Effector CD4-positive, alpha-beta T cell (primary cell): ENCODE measurements at places on chromosomes 4 and X.

- no peak for DNase-seq
Observed at GRCh38 chrX:8845469-8845868, 44.3 kb upstream of the FAM9A start.

DNA sequence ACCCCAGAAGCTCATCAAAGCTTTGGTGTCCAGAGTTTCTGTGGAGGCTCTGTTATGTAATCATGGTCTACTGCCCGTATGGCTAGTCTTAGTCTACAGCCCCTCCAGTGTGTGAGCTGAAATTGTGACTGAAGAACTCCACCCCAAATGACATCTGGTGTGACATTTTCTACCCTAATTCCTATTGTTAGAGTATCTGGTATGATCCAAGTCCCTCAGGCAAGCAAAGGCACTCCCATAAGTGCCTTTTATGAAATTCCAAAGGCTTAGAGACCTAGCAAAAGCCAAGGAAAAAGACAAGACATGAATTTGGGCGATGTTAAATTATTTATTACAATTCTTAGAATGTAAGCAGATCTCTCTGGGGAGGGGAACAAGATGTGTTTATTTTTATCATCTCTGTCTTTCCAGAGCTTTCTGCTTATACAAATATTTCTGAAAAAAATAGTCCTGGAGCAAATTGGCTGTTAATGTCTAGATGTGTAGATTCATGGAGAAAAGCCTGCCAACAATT is 417.4 kb downstream of the CCSER1 start:
- no peak for DNase-seq

GRCh38 chrX:122475306-122475705 is 708.8 kb upstream of the GRIA3 start:
- no peak for DNase-seq

DNA sequence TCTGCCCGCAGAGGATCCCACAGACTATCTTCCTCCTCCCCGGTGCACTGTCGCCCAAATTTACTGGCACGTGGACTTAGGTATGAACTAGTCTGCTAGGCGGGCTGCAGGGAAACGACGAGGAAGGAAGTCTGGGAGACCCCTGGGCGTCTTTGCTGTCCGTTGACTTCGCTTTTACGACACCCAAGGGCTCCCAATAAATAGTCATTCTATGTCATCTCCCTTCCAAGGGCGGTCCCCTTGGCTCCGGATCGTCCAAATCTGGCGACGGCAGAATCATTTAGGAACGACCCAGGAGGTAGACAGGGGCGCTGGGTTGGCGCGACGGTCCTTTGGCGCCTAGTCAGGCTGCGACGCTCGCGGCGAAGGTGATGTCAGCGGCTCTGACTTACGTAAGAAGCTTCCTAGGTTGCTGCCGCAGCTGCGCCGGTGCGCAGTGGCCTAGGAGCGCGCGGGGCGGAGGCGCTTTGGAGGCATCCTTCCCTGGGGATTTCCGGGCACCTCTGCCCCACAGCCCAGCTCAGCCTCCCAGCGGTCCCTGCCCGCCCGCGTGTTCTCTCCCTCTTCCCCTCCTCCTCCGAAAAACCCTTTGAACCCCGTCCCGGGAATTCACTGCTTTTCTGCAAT is 2.2 kb downstream of the NHS start:
- no peak for DNase-seq

- DNase-seq = no peak
Observed at GRCh38 chrX:17616936-17617335, 120.4 kb upstream of the SCML1 start.

DNA sequence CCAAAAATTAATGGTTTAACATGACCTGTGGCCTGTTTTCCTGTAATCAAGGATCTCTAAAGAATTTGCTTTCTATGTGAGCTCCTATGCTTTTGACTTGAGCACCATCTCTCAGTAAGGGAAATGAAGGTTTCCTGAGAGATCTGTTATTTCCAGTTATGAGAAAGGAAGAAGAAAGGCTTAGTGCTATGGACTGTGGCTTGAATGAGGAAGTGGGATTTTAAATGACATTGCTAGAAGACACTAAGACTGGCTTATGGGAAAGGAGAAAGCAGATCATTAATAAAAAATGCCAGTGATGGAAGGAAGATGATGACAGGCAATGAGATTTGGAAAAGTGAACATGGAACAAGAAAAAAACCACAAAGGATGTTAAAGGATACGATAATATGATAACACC is 285.4 kb downstream of the OPHN1 start:
- no peak for DNase-seq

- no peak for DNase-seq
Observed at GRCh38 chrX:9788911-9789310, 2.7 kb downstream of the SHROOM2 start.

DNA sequence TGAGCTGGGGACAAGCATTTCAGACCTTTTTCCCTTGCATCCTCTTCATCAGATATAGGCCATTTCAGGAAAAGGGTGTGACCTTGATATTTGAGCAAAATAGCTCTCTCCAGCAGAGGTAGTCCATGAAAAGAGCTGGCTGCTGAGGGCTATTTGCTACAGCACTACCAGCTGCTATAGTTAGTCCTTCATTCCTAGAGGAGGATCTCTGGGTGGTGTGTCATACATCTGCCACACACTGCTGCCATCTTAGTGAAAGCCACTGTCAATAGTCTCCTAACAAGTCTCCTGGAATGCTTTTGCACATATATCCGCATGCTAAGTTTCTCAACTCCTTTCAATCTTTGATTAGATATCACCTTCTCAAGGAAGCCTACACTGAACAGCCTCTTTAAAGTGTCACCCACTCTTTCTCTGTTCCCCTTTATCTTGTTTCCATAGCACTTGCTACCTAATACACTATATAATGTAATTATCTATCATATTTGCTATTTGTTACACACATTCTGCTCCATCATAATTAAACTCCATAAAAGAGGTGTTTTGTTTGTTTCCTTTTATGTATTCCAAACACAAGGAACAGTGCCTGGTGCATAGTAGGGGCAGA is 131.9 kb downstream of the TBC1D19 start:
- DNase-seq = no peak

DNA sequence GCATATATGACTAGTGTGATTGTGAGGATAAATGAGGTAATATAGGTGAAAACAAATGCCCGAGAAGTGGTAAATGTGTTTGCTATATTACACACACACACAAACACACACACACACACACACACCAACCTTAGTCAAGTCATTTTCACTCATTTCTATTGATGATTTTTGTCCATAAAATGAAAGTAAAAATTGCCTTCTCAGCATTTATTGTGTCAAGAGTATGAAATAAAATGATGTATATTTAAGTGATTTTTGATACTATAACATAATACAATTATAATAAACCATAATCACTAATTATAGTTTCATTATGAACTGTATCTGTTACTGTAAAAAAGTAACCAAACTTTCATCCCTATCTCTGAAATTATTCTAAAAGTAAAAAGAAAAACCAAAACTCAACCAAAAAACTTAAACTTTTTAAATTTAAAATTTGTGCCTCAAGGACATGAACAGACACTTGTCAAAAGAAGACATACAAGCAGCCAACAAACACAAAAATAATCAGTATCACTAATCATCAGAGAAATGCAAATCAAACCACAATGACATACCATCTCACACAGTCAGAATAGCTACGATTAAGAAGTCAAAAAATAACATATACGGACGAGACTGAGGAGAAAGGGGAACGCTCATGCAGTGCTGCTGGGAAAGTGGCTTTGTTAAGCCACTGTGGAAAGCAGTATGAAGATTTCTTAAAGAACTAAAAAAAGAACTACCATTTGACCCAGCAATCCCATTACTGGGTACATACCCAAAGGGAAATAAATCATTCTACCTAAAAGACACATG is 601.0 kb downstream of the TMA16 start:
- DNase-seq = no peak

- DNase-seq = no peak
Observed at GRCh38 chr4:64016893-64017292, 392.4 kb downstream of the TECRL start.

DNA sequence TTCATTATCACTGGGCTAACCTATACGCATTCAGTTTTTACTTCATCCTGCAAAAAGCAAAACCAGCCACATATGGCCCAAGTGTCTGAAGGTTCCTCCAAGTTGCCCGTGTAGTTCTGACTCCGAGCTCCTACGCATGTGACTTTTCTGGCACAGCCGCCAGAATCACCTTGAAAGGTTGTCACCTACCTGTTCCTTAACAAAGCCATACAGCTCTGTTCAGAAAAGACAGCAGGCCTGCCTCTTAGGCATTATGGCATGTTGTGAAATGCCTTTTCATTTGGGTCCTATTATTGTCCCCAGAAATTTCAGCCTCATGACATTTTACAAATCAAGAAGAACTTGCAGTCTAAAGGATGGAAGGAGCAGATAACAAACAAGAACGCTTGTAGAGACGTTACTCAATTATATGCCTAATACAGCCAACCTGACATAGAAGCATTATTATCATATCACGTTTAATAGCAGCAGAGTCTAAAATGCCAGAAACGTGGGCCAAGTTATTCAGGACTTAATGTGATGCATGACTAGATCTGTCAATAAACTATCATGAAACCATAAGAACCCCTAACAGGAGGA is 118.5 kb downstream of the RBM47 start:
- no peak for DNase-seq

- no peak for DNase-seq
Observed at GRCh38 chr4:26434030-26434639, 56.1 kb downstream of the CCKAR start.

GRCh38 chr4:168496834-168497233 is at the start of gene PALLD:
TSS of gene PALLD (plus strand) at chr4:168497052.
- no peak for DNase-seq

- no peak for DNase-seq
Observed at GRCh38 chrX:129846716-129847115, 3.0 kb upstream of the ZDHHC9 start.

DNA sequence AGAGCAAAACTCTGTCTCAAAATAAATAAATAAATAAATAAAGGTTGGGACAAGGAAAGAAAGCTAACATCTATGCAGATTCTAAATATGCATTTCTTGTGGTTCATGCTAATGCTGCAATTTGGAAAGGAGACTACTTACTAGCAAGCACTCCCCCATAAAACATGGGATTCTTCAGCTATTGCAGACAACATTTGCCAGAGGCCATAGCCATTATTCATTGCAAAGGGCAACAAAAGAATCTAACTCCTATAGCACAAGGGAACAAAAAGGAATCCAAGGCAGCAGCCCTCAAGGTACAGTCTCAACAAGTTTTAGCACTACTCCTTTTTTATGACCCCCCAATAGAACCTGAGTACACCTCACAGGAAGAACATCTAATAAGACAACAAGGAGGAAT is 8.0 kb upstream of the HERC5 start:
- no peak for DNase-seq

DNA sequence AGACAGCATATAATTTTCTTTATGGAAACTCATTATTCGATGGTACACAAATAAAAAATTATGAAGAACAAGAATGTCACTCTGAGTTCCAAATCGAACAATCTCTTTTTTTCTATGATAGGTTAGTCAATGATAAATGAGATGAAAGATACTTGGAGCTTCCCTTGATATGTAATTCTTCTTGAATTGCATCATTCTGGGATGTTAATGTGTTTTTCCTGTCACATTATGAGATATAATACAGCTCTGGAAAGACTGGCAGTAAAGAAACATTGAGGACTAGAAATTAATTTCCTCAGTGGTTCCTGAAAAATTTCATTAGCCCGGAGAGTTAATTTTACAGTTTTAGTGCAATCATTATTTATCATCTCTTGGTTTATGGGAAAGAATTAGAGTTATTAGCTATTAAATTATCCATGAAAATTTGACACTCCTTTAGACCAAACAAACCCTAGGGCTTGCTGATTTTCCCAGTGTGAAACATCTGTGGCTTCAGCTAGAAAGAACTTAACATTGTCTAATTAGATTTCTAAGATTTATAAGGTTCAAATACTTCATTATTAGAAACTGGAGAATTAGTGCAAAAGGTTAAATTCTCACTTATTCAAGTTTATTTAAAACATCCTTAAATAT is 1546.6 kb upstream of the TENM3 start:
- no peak for DNase-seq

DNA sequence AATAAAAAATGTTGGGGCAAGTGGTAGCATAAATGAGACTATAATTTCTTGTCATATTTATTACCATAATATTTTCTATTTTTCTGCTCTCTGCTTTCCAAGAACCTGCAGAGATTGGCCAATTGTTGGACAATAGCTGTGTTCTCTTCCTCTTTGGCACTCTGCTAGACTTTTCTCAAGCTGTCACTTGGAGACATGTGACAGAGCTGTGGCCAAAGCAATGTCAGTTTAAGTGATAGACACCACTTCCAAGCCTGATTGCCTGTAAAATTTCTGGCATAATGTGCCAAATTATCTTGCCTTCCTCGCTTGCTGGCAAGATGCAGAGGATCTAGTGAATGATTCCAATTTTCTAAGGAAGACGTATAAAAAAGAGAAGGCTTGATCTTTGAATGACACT is 162.2 kb upstream of the NDST4 start:
- no peak for DNase-seq

GRCh38 chrX:14291666-14292500 is 237.5 kb upstream of the GLRA2 start:
- no peak for DNase-seq

GRCh38 chr4:33518856-33519255 is 2725.5 kb downstream of the ARAP2 start:
- DNase-seq = no peak

- no peak for DNase-seq
Observed at GRCh38 chr4:26510334-26510964, 20.2 kb upstream of the CCKAR start.

GRCh38 chr4:14151101-14151500 is 523.6 kb upstream of the BOD1L1 start:
- no peak for DNase-seq

- no peak for DNase-seq
Observed at GRCh38 chrX:119648421-119648775, 42.2 kb upstream of the NKRF start.

DNA sequence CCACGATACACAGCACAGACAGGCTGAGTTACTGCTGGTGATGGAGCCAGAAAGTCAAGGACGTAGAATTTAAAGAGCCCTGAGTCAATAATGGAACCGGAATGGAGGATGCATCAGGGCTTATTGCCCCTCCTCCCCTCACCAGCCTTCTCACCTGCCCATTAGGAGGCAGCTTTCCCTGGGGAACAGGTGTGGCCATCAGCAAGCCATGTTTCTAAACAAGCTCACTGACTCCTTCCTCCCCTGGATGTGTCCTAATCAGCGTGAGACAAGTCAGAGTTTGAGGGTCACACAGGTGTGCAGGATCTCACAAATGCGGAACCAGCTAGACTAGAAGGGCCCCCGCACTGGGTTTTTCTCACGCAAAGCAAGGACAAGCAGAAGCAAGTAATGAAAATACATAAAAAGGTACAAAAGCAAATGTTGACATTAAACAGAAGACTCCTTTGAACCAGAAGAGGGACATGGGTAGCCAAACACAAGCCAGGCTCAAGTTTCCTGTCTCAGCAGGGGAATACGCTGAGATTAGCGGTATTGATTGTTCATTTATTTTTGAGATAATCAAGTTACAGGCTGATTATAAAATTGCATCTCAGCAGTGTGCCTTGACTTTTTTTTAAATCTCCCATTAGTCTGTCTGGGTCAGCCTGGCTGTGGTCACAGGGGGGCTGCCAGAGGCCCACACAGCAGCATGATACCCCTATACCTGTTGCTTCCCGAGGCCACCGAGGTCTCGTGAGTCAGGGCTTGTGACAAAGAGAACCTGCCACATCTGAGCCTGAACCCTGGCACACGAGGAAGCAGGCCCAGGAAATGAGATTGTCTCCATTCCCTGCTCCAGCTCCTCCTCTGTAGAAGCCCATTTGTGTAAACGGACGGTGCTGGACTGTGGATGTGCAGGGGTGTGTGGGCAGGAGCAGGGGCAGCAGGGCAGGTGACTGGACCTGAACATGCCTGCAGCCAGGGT is 37.4 kb downstream of the CCKAR start:
- no peak for DNase-seq
